Stimulated activated CD4-positive, alpha-beta T cell treated with anti-CD3 and anti-CD28 coated beads, Interleukin-4, amount 100 ng/mL, for 1 hour (primary cell): ENCODE measurements at places on chromosomes 7 and 10.
A peak's percentile ranks its signal among the peaks of the same experiment; 100 is the strongest.

- DNase-seq: no peak
Measured at GRCh38 chr7:52077571-52077970, 761.0 kb upstream of the COBL start.

GRCh38 chr7:36775061-36775620 lies 50.8 kb upstream of the AOAH start:
- DNase-seq: no peak

- peak; percentile 4 for DNase-seq
Measured at GRCh38 chr7:122143376-122143750, 686 bp downstream of the AASS start.

- DNase-seq: no peak
Measured at GRCh38 chr10:5014936-5015335, 11.3 kb upstream of the AKR1C2 start.

DNA sequence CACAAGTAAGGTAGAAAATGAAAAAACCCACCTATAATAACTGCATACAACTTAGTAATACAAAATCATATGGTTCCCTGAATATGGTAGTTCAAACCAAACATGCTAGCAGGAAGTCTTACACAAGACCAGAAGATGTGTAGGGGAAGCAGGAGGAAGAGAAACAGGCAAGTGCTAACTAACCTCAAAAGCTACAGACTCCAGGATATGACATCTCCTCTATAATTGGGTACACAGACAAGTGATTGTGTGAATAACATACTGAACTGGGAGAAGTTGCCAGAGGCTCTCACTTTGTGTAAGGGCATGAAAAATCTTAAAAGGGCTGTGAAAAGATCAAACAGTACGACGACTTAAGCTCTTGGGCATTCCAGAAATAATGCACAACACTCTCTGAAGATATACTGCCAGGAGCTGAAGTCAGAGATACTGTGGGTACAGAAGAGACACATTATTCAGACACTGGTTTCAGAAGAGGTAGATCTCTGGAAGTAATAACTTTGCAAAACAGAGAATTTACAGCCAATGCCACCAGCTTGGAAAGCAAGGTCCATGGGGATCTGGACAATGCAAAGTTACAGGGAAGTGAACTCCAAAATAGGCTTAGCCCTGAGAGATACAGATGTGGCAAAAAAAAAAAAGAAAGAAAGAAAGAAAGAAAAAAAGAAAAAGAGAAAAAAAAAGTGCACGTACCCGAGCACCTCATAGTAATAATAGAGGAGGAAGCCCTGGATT lies 767.2 kb downstream of the TNS3 start:
- no peak for DNase-seq

- DNase-seq: no peak
Measured at GRCh38 chr7:85554236-85555178, 367.7 kb upstream of the SEMA3D start.

- no peak for DNase-seq
Measured at GRCh38 chr7:31735991-31736982, 49.3 kb downstream of the PPP1R17 start.

DNA sequence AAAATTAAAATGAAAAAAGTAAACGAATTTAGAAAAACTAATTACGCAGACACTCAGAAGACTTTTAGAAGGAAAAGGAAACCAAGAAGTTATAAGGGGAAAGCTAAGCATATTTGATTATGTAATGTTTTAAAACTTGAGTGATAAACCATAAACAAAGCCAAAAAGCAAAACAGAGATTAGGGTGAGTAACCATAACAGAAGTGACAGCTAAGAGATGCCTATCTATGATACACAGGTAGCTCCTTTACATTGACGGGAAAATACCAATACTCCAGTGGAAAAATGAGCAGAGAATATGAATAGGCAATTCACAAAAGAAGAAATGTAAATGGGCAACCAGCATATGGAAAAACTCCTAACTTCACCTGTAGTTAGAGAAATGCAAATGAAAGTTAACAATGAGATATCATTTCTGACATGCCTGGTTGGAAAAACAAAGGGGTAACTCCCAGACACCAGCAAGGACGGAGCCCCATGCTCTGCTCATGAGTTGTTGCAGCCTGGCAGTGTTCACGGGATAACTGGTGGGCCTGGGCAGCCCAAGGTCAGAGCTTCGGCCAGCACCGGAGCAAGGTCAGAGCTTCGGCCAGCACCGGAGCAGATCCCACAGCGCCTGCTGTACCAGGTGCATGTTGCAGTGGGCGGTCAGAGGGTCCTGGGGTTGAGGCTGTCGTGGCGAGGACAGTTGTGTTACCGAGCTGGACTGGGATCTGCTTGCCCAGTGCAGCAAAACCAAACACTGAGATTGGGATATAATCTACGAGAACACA lies 58.9 kb downstream of the ALOX5 start:
- DNase-seq: no peak

GRCh38 chr7:4820405-4820966 lies 41.3 kb downstream of the PAPOLB start:
- DNase-seq: no peak
